ENCODE measurements at places on chromosomes 16 and 17.

- peak; percentile 39 for DNase-seq
Measured at GRCh38 chr17:19338031-19338990, 24.2 kb downstream of the B9D1 start.

DNA sequence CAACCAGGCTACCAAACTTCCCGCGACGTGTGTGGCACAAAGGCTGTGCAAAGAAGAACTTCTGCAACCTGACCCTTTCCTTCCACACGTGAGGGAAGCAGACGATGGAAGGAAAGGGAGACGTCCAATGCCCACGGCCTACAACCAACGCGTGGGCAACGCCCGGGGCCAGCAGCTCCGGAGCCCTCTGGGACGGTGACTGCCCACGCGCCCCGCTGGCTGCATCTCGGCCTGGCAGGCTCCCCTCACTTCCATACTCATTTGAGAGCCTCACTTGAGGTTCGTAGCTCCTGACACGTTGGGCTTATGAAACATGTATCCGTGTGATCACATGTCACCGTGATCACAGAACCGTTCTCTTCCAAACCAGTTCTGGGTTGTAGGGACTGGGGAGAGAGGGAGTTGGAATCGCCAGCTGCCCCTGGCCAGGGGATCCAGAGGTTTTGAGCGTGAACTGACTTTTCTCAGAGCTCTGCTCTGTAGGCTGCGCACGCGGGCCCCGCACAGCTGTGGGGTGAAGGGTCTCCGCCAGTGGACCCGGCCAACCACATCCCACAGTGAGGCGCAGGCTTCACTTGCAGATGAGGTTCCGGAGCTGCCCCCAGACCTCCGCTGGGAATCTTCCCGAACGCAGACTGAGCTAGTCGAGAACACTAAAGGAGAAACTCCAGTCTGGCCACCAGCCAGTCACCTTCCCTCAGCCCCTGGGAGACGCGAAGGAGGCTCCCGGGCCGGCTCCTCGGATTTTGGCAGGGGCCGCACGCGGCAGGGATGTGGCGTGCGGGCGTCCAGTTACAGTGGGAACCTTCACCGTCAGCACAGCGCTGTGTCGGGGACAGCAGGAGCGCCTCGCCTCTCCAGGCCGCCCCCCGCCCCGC, 1.0 kb downstream of the LMF1 start:
- no peak for DNase-seq

DNA sequence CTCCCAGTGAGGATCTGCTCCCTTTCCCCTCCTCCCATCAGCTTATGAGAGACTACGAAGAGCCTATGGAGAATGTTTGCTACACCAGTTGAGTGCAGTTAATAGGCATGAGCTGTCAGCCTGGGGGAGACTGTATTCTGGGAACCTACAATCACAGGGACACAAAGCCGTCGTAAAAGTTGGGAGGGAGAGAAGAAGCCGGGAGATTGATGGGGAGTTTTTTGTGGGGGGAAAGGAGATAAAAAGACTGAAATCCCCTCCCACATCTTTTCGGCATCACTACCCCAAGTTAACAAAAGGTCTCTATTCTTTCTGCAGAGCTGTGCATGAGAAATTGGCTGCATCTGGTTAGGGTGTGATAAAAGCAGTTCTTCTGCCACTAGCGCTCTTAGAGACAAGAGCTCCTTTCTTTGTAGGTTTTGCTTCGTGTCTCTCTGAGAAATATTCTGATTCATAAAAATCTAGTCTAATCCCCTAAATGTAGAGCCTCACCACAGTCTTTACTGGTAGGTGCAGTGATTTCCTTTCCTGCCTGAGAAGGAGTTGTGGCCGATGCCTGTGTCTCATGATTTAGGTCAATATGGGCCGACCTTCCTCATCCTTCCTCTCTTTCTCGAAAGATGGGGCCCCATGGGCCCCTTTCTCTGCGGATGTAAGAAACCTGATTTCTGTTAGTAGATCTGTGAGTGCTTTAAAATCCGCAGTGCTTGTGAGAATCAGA, 77.4 kb downstream of the BPTF start:
- DNase-seq, result no peak

- DNase-seq, result no peak
Measured at GRCh38 chr16:87163637-87164036, 153.6 kb downstream of the C16orf95 start.

DNA sequence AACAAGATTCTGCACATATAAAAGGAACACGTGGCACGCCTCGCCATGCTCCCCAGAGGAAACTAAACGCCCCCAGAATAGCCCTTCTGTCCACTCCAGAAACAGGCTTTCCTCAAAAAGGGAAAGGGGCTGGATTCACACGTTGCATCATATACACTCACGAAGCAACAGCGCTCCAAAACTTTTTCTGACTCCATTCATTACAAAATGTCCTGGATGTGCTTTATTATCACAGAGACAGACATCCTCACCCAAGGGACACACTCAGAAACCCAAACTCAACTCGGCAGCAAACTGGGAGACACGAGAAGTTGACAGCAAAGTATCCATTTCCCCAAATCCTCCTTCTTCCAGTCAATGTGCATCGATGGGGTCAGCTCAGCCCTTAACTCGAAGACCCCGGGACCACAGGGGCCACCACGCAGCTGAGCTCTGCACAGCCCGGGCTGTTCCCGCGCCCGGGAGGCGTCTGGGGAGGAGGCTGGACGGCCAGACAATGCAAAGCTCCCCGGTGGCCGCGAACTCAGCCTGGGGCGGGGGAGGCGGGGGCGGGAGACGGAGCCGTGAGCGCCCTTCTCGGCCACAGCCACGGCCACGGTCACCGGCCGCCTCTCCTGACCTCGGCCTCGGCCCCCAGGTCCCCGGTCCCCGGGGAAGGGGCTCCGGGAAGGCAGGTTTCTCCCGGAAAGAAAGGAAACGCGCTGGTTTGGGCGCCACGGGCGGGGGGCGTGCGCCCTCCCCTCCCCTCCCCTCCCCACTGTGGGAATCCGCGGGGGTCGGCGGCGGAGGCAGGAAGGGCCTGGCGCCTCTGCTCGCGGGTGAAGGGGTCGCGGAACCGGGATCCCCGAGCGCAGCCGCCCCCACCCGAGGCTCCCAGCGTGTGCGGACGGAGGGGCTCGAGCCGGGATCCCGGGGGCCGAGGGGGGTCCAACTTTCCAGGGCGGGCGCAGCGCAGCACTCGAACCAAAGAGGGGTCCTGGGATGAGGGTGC, 1.2 kb downstream of the NXN start:
- no peak for DNase-seq

GRCh38 chr17:78806451-78806850, 24.4 kb upstream of the CYTH1 start:
- DNase-seq, result no peak

GRCh38 chr16:46887524-46887854, 3.3 kb downstream of the GPT2 start:
- DNase-seq, result no peak

- no peak for DNase-seq
Measured at GRCh38 chr17:75476752-75477489, 20.5 kb downstream of the TMEM94 start.

- DNase-seq, result no peak
Measured at GRCh38 chr16:78889346-78889745, 711.2 kb downstream of the MAF start.

GRCh38 chr16:73214825-73215677, 167.1 kb upstream of the ZFHX3 start:
- no peak for DNase-seq

DNA sequence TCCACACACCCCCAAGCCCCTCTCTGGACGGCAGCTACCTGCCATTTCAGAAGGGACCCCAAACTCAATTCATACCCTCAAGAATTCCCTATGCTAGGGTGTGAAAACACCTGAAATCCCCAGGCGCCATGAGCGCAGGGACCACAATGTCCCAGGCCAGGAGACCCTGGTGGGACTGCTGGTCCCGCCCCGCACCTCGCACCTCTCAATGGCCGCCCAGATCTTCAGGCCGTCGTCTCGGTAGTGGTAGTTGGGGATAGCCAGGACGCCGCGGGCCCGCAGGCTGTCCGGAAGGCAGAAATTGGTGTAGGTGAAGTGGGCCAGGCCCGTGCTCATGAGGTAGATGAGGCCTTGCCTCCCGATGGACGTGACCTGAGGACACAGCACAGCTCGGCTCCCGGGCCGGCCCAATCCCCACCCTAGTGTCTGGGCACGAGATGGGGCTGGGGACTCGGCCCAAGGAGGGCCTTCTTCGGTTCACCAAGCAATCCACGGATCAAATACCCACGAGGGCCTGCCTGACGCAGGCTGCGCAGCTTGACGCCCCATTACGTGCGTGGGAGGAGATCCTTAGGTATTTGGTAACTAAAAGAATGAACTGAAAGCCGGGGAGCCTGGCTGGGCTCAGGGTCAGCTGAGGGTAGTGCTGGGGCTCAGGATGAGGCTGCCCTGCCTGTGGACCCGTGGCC, 9.2 kb downstream of the ALOXE3 start:
- no peak for DNase-seq

GRCh38 chr17:43021741-43022512, at the start of gene VAT1:
Gene VAT1, minus strand, starts transcription at chr17:43022385. Its CDS starts 63 bp downstream, at chr17:43022322.
- peak; percentile 25 for DNase-seq

DNA sequence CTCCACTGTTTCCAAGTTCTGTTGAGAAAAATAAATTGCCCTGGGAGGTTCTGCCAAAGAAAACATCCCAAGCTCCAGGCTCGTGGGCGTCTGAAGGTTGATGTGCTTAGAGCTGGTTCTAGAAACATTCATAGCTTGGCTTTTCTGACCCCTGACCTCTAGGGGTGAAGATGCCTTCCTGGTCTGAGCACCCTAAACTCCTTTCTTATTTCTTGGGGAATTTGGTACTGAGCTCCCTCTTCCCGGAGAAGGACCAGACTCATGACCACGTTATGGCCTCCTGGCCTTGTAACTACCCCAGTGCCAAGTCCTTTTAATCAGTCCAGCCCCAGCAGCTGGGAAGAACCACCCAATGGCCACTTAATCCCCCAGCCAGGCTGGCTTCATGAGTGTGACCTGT, 66.4 kb downstream of the MYH11 start:
- DNase-seq, result no peak

GRCh38 chr17:70774339-70775117, 605.2 kb downstream of the KCNJ2 start:
- DNase-seq, result no peak

DNA sequence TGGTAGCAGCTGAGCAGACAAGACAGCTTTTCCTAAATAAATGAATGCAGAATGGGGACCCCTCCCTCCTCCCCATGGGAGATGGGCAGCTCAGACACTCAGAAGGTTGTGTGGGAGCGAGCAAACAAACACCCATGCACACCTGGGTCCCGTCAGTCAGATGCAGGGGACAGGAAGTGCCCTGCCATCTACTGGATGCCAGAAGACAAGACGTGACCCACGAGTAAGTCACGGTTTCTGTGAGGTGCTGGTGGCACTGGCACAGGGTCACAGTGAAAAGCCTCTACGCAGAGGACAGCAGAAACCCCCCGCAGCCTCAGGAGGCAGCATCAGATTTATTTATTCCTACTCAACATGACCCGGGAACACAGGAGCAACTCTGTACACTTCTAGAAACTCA, 8.4 kb downstream of the HBQ1 start:
- no peak for DNase-seq

DNA sequence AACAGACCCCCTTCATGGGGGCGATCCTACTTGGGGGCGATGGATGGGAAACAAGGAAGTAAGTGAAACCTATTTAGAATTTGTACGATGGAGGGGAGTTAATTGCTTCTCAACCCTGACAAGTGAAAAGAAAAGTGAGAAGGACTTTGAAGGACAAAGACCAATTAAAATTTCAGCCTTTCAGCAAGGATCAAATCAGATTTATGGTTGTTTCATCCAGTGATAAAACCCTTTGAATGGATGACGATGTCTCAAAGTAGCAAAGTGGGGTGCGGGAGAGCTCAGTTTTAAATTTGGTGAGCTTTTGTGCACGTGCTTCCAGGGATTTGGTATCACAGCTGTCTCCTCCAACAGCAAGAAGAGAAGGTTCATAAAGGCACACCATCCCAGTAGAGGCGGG, 51.7 kb downstream of the CMIP start:
- DNase-seq, result no peak

DNA sequence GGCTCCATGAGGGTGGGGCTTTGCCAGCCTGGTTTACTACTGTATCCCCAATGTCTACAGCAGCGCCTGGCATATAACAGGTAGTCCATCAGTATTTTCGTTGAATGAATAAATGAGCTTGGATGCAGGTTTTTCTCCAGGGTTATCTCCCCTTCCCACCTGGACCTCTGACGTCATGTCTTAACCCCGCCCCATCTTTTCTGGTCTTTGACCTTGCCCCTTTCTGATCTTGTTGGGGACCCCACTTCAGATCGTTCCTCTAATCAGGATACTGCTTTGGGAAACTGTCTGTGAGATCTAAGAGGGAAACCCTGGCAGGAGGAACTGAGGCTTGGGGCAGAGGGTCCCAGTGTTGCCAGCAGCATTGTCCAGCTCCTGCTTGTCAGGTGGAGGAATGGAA, 68.8 kb upstream of the GCSH start:
- DNase-seq, result no peak

DNA sequence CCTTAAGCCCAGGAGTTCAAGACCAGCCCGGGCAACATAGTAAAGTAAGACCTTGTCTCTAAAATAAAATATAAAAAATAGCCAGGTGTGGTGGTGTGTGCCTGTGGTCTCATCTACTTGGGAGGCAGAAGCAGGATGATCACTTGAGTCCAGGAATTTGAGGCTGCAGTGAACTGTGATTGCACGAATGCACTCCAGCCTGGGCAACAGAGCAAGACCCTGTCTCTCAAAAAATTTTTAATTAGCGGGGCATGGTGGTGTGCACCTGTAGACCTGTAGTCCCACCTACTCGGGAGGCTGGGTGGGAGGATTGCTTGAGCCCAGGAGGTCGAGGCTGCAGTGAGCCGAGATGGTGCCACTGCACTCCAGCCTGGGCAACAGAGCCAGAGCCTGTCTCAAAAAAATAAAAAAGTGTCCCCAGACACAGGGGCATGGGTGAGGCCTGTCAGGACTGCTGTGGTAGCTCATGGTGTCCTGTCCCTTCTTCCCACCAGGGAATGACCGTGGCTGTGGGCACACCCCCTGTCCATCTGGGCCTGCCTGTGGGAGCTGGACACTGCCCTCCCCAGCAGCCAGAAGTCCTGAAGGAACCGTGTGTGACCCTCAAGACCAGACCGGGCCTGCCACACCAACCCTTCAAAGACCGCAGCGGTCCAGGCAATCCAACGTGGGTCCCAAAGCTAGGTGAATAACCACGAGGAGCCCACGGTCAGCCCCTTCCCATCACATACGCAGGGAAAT, 30.8 kb upstream of the GAA start:
- DNase-seq, result no peak

- DNase-seq, result no peak
Measured at GRCh38 chr17:56593086-56593645, 333 bp upstream of the NOG start.
